ENCODE measurements at places on chromosomes 3 and 15.

GRCh38 chr3:61169621-61170251 lies 81.5 kb downstream of the FHIT start:
- no peak for DNase-seq

DNA sequence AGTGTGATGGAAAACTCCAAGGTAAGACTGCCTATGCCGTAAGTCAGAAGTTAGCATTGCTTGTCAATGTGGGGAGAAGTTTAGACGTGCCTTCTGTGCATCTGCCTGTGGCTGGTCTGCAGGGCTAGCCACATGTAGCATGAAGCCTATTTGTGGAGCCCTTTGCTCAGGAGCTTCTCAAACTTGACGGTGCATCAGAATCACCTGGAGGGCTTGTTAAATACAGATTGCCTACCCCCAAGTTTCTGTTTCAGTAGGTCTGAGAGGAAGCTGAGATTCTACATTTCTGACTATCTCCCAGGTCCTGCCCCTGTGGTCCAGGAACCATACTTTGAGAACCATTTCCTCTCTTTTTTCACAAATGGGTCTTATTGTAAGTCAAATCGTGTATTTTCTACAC lies 292.1 kb upstream of the TPM1 start:
- DNase-seq: no peak

- DNase-seq: no peak
These were observed 302.8 kb upstream of the GOLIM4 start for GRCh38 chr3:168398371-168399025.

- no peak for DNase-seq
These were observed 48.3 kb upstream of the ATP2B2 start for GRCh38 chr3:10553591-10554235.

DNA sequence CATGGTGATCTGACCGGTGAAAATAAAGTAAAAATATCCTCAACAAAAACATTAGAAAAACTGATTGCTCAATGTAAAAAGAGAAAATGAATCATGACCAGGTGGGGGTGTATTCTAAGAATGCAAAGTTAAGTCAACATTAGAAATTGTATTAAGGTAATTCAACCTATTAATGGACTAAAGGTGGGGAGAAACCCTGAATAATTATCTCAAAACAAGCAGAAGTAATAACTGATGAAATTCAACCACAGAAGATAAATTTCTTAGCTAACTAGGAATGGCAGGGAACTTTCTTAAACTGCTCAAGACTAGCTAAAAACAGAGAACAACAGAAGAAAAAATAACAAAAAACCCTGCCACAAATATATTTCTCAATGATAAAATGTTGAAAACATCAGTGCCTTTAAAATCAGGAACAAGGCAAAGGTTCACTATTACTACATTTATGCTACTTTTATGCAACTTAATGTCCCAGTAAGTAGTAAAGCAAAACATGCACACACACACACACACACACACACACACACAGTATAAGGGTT lies 204.4 kb upstream of the THBS1 start:
- no peak for DNase-seq

GRCh38 chr3:127041264-127041820 lies 58.4 kb downstream of the PLXNA1 start:
- no peak for DNase-seq

- DNase-seq: no peak
These were observed 45.5 kb downstream of the TMEM39A start for GRCh38 chr3:119417771-119418512.

DNA sequence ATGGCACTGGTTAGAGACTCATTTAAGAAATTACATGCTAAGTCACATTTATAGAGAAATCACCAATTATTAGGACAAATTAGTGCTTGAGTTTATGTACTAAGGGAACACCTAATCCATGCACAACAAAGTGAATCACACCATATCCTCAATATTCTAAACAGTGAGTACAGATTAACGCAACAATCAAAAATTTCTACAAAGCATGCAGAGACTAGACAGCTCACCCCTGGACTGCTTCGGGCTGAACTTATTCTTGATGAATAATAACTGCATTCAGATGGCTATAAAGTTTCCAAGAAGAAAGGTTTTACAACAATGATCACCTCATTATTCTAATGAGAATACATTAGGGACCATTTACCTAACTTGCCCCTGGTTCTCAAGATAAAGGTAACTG lies 66.5 kb downstream of the LRRFIP2 start:
- DNase-seq: no peak

DNA sequence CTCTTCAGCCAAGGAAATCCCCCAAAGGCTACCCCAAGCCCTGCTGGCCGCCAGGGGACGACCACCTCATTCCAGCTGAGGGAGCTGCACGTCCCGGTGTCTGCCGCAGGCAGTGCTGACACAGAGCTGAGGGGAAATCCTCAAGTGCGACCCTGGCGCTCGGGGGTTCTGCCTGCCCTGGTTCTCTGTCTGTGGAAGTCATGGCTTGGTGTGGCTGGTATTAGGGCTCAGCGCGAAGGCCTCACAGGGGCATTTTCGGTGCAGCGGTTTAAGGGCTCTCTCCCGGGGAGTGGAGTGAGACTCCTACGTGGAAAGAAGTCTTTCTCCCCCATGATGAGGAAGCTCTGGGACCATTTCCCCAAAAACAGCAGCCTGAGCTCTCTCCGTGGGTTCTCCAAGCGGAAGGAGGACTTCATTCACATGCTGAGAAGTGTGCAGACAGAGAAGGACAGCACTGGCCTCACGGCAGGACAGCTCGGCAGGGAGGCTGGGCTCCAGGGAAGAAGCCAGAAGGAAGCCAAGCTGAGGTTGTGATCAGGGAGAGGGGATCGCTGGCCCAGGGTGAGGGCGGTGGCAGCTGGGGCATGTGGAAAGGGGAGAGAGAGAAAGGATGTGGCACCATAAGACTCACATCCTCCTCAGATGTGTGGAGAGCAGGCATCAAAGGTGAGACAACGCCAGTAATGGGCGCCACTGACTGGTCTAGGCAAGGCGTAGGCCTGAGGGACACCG lies 48.6 kb downstream of the KLF15 start:
- DNase-seq: no peak

GRCh38 chr15:39748276-39748675 lies 34.4 kb downstream of the FSIP1 start:
- no peak for DNase-seq

GRCh38 chr3:128800241-128801187 lies 74.5 kb downstream of the RAB7A start:
- no peak for DNase-seq

DNA sequence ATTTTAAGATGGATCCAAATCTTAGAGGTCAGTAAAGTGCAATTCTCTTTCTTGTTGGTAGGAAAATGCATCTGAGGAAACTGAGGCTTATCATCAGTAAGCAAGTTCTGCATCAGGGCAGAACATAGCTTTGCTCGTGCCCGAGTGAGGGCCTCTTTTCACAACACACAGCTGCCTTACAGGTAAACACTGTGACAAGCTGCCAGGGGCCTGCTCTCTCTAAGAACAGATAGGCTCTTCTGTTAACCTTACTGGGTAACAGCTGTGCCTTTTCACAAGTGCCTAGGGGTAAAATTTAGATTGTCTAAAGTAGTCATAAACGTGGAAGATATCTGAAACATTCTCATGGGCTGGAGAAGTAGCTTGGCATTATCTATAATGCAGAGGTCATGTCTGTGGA lies 118.1 kb downstream of the C3orf38 start:
- DNase-seq: no peak

DNA sequence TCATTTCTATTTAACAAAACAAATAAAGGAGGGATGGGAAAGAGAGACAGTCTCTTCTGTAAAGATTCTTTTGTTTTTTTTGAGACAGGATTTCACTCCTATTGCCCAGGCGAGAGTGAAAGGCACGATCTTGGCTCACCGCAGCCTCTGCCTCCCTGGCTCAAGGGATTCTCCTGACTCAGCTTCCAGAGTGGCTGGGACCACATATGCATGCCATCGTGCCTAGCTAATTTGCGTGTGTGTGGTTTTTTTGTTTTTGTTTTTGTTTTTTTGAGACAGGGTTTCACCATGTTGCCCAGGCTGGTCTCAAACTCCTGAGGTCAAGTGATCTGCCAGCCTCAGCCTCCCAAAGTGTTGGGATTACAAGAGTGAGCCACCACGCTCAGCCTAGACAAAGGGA lies 23.3 kb downstream of the STAG1 start:
- DNase-seq: no peak

- DNase-seq: no peak
These were observed 53.3 kb upstream of the CMSS1 start for GRCh38 chr3:99764377-99764776.

- no peak for DNase-seq
These were observed 16.0 kb upstream of the STT3B start for GRCh38 chr3:31516757-31517156.

Data from effector memory CD4-positive, alpha-beta T cell (primary cell).